ENCODE measurements at places on chromosomes 4 and X.

- DNase-seq: no peak
Measured at GRCh38 chrX:10984213-10984612, 126.9 kb upstream of the HCCS start.

DNA sequence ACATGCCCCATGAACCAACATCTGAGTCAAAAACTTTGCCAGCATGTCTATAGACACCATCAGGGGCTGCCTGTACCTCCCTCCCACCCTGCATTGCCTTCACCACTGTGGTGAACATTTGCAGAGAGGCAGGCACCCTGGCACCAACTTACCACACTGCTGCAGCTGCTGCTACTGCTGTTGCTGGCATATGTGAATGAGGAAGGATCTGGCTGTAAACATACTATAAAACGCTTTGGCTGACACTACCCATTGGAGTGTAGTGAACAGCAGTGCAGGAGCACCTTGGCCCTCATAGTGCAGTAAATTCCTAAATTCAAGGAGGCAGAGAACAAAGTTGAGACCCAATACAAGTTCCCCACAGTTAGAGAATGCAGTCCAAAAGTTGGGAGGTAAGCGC lies 90.6 kb upstream of the SPIN4 start:
- no peak for DNase-seq

GRCh38 chr4:77025643-77026321 lies 50.0 kb downstream of the CCNI start:
- peak; percentile 39 for DNase-seq

DNA sequence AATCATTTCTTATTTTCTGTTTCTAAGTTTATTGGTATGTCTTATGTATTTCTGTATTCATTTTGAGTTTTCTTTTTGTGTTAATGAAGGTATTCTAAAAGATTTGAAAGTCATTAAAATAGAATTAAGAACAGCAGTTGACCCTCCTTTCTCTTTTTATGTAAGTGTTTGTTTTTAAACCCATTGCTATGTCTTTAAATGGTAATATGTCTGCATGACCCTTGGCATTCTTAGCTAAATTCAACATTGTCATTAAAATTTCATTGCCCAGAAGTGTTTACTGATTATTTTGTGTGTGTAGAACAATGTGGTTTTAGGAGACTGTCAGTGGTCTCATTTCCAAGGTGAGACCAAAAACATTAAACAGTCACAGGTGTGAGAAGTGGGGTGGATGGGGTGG lies 197.8 kb downstream of the PCDH7 start:
- DNase-seq: no peak

- DNase-seq: no peak
Measured at GRCh38 chrX:1593286-1594271, 2.2 kb downstream of the AKAP17A start.

GRCh38 chrX:153488231-153488914 lies 6.4 kb upstream of the BGN start:
- DNase-seq: no peak

GRCh38 chrX:136453771-136454170 lies 34.0 kb upstream of the BRS3 start:
- no peak for DNase-seq

GRCh38 chr4:120403296-120403695 lies 336.6 kb upstream of the MAD2L1 start:
- DNase-seq: no peak

GRCh38 chrX:78327370-78328086 lies at the start of gene CYSLTR1:
Gene CYSLTR1 (minus strand): TSS chrX:78327611. CDS start chrX:78273746, 53,865 bp downstream.
- no peak for DNase-seq

DNA sequence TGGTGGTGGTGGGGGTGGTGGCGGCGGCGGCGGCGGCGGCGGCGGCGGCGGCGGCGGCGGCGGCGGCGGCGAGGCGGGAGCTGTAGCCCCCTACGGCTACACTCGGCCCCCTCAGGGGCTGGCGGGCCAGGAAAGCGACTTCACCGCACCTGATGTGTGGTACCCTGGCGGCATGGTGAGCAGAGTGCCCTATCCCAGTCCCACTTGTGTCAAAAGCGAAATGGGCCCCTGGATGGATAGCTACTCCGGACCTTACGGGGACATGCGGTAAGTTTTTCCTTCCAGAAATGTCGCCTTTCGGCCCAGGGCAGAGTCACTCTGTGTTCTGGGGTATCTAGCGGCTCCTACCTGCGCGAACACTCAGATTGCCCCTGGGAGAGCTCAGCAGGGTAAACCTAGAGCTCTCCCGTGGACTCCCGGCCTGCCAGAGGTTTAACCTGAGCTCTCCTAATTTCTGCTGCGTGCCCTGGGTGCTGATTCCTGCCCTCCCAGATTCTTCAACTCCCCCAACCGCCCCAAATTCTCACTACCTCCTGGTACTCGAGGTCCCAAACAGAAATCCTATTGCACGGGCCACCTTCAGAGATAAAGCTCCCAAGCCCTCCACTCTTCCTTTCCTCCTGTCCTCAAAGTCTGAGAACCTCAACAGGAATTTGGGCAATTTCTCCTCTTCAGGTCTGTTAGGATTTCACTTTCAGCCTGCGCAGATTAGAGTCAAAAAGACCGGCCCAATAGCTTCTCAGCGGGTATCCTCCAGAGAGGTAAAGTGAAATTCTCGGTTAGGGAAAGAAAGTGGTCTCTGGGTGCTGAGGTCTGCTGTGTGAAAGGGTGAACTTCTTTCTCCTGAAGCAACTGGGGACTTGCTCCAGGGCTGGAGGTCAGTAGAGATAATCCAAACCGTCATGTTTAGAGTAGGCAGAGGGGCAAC lies 2.9 kb downstream of the AR start:
- DNase-seq: no peak

- no peak for DNase-seq
Measured at GRCh38 chrX:14062524-14062923, 32.8 kb upstream of the GEMIN8 start.

DNA sequence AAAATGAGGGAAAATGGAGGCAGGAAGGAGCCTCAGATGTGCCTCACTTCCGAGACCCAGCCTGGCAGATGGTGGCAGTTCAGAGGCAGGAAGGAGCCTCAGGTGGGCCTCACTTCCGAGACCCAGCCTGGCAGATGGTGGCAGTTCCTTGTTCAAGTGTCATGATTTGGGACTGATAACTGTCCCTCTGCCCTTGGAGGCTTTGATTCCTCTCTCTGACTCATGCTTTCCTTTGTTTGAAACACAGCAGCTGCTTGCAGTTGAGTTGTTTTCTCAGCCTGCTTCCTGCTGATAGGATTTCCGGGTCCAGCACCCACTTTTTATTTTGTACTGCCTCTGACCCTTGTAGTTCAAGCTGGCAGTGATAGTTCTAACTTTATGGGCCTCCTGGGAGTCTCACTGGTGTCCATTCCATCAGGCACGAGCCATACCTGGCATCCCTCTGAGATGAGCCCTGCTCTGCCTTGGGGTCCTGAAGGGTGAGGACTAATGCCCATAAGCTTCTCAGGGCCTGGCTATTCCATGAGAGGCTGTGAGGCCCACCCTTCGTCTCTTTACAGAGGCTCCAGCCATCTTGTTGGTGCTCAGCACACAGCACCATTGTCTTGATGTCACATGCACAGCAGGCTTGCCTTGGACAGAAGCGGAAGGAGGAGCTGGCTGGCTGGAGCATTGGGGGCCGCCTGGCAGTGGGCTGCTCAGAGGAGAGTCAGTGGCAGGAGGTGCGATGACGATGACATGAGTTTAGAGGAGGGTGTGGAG lies 13.0 kb downstream of the RGS12 start:
- no peak for DNase-seq

GRCh38 chrX:129980540-129981199 lies 1.8 kb upstream of the BCORL1 start:
- no peak for DNase-seq

DNA sequence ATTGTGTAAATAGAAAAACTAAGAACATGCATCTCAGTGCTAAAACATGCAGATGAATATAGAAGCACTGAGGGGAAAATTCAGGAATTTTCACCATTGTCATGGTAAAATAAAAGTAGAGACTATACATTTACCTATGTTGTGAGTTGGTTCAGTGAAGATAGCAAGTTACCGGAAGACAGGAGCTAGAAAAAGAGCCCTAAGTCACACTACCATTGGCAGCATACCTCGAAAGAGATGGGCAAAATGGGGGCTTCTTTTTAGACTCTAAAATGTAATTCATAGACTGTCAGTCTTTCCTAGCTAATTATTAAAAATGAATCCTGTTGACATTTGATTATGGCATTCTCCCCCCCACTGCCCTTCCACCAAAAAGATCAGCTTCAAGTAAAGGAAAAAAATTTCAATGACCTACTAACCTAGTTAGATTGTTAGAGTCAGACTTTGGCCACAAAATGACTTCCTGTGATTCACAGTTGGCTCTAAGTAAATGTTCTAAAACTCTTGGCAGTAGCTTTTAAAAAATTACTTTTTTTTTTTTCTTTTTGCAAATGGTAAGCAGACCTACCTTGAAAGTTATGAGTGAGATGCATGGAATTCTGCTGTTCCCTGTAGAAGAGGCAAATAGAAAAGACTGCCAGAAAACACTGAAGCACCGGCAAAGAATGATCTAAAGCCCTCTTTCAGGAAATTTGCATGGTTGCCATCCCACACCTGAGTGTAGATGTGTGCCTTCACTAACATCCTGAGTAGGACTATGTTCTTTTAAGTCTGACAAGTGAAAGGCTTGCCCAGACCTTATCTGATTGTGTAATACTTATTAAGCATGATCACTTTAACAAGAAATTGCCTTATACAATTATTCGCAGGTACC lies 26.4 kb upstream of the ARSJ start:
- peak; percentile 49 for DNase-seq

GRCh38 chr4:184715526-184715925 lies 18.4 kb downstream of the CENPU start:
- DNase-seq: no peak

- no peak for DNase-seq
Measured at GRCh38 chr4:35900286-35901243, 343.7 kb downstream of the ARAP2 start.

DNA sequence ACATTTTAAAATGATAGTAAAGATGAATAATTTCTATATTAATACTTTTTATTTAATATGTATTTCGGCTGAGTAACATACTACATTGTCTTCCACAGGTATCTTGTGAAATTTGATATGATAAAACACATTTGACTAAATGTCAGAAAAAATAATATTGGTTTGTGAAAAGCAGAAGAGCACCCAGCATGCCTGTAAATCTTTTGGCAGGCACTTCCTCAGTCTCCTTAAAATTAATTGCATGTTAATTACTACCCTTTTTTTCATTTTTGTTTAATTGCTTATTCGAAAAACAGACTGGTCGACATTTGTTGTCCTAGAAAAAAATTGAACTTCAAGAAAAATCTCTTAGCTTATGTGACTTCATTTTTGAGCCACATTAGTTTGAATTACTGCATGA lies 40.6 kb downstream of the CLCN3 start:
- no peak for DNase-seq

DNA sequence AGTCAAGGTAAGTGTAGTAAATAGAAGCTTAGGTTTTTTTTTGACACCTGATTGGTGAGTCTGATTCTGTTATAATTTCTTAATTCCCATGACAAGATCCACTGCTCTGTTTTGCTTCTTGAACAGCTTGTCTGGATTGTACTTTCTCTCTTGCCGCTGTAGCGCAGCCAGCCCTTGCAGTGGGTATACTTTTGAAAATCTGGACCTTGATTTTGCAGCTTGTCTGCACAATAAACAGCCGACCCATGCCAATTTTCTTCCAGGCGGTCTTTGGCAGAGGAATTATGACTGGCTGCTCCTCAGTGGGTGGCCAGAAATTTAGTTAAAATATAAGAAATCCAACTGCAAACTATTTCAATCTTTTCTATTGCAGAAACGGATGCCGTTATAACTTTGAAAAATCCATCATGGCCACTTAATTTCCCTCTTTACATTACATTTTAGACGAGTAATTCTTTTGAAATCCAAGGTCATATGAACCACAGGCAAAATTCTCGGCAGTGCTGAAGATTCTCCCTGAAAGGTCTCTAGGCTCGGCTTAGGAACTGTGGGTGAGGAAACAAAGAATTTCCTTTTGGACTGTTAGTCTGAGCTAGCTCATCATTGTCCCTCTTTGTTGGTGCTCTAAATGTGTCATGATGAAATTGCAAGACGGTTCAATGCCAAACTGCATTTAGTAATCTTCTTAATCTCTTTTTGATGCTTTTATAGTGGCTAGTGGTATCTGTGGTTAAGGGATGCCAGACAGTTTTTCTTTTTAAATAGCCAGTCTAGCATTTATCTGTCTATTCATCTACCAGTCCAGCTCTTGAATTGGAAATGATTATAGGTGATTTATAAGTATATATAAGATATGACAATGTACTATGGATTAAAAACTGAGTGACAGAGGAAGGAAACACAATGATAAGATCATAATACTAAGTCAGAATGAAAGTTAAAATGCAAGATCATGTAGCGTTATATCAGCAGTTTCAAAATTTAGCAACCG lies 31.5 kb upstream of the PTTG2 start:
- DNase-seq: no peak

DNA sequence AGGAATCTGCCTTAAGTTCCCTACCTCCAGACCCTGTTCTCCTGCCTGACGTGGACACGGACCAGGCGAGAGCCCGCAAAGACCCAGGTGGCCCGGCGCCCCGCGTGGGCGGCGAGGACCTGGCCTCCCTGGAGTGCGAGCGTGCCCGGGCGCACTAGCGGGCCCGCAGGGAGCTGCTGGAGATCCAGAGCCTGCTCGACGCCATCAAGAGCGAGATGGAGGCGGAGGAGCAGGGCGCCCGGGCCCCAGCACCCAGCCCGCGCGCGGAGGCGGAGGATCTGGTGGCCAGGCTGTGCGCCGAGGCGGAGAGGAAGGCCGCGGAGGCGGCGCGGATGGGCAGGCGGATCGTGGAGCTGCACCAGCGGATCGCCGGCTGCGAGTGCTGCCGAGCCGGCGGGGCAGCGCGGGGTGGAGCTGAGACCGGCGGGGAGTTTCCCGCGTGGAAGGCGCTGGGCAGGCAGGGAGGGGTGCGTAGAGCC lies 18.2 kb downstream of the MRFAP1 start:
- no peak for DNase-seq

DNA sequence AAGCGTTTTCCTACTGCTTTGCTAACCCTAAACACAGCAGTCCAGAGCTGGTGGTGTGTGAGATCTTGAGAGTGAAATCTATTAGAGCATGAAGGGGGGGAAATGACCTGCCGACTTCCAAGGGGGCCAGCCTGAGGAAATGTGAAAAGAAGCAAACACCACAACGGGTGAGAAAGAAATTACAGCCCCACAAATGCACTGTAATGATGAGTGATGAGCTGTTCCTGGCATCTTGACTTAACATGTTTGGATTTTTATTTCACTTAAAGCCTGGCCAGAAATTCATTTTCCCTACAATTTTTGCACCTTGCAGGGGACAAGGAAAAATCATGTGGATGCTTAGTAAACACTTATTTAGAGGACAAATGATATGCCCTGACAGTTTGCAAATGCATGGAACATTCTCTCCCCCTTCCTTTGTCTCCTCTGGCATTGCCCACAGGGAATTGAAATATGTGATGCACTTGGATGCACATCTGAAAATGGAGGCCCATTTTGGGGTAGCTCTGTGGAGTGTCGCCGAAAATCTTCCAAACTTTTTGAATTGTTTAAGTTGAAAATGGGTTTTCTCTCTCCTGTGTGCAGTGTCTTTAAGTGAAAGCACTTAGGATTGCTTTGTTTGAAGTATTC lies 84.3 kb upstream of the TMEM150C start:
- no peak for DNase-seq
